T-helper 1 cell (primary cell): ENCODE measurements at places on chromosomes 16 and 17.

DNA sequence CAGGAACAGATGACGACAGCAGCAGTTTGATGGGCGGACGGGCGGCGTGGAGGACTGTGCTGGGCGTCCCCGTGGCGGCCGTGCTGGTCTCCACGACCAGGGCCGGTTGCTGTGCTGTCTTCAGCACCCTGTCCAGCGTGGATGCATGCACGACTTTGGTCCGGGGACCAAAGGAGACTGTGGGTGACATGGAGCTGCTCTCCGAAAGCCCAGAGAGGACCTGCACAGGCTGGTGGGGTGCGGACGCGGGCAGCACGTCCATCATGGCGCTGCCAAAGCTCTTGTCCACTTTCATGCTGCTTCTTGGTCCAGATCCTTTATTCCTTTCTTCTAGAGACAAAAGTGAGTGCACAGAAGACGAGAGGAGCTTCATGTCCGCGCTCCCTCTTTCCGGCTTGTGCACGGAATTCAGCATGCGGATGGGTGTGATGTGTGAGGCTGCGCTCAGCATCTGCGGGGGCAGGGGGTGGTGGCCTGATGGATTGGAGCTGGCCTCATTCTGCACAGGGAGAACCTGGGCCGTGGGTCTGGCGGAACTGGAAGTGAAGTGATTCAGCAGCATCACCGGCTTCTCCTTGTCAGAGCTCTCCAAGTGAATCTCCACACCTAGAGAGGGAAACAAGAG lies 20.3 kb downstream of the MAP1LC3B start:
- DNase-seq: no peak

- DNase-seq: no peak
These were observed 727 bp upstream of the MBTPS1 start for GRCh38 chr16:84117494-84117843.

DNA sequence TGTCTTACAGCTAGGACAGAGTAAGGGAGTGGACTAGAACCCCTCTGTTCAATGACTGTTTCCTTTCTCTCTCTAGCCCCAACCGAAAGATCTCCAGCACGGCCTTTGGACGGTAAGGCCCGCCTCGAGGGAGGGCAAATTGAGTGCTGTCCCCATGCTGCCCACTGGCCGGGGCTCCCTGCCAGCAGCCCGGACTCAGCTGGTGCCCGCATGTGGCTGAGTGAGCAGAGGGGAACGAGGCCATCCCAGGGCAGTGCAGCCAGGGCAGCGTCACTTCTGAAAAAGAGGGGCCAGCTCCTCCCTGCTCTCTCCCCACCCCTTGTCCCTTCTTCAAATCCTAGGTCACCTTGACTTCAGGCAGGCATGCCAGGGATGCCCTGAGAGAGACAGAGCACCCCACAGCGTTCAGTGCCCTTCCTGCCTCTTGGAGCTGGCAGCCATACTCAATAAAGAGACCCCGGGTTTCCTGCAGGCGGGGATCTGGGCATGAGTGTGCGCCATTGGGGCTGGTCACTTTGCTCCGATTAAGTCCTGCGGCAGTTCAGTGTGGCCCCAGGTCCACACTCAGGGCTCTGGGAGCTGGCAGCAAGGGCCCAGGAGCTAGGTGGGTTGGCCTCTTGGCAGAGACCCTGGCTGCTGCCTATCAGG lies 130.9 kb downstream of the RAB11FIP4 start:
- DNase-seq: no peak

DNA sequence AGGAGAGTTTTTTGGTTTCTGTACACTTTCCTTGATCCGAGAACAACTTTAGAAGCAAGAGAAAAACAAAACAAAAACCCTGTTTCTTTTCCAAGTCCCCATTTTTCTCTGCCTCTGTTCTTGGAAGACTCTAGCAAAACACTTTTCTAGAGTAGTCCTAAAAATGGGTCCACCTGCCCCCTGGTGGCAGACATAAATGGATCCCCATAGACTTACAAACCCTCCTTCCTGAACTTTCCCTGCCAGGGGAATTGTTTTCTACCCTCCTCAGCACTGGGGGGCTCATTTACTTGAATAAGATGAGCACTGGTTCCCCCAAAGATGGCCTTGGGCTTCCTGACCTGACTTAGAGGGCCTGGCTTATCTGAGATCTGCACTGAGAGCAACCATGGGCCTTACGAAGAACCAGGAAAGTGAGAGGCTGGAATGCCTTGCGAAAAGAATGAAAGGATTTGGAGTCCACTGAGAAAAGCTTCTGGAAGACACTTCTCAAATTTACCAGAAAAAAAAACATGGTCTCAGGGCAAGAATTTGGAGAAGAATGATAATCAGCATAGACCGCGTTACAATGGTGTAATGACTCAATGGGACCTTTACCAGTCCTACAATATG lies 48.0 kb upstream of the CDYL2 start:
- no peak for DNase-seq

- no peak for DNase-seq
These were observed 39.8 kb upstream of the ANKFN1 start for GRCh38 chr17:56113486-56113885.

DNA sequence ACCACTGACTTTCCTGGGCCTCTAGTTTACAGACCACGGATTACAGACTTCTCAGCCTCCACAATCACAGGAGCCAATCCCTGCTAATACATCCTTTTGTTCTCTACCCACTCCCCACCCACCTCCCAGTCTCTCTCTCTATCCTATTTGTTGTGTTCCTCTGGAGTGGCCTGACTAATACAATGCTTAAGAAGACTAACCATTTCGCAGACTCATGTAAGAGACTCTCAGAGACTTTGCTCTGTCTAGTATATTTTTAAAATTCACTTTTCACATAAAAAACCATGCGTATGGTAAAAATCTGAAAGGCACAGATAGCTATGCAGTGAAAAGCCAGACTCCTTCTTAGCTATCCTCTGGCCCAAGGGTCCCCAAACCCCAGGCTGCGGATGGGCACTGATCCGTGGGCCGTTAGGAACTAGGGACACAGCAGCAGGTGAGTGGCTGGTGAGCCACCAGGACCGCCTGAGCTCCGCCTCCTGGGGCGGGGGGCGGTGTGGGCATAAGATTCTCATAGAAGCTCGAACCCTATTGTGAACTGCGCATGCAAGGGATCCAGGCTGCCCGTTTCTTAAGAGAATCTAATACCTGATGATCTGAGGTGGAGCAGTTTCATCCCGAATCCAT lies 7.6 kb downstream of the PIK3R6 start:
- DNase-seq: no peak

GRCh38 chr16:52499060-52499440 lies 47.9 kb downstream of the TOX3 start:
- no peak for DNase-seq

GRCh38 chr17:36730857-36731490 lies 129.6 kb downstream of the MRM1 start:
- DNase-seq: no peak

DNA sequence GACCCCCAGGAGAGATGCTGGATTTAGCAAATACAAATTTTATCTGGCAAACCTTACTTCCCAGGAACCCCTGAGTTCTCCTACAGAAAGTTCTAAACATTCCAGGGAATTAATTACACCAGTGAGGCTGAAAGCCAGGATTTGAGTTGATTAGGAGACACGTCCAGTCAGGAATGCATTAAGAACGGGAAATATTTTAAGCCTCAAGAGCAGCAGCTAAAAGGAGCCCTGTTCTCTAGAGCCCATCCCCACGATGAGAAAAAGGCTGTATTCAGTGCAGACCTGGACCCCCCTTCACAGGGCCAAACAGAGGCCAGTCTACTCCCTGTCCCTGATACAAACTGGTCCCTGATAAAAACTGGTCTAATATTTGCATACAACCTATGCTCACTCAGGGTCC lies 55.0 kb downstream of the VAT1L start:
- no peak for DNase-seq

DNA sequence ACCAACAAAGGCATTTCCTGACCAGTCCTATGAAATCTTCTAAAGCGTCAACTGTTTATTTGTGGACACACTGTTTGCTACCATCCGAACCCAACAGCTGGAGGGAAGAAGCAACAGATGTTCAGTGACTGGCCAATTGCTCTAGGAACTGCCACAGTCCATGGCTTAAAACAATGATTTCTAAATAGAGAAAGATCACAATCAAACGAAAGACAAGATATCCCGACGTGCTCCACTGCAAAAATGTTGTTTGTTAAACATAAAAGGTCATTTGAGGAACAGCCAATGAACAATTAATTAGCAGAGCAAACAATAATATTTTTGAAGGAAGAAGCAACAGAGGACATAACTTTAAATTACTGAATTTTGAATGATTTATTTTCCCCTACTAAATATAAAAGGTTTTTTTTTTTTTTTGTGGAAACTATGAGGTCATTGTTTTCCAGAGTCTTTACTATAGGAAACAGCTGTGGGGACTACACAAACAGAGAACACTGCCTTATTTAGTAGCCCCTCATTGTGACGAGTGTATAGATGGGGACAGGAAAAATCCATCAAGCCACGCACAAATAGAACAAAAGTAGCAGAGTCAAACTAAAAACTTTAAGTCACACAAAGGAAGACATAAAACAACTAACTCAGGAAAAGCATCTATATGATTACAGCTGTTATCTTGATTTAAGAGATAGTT lies 17.2 kb downstream of the USP31 start:
- no peak for DNase-seq

GRCh38 chr16:27725236-27726000 lies 175.5 kb downstream of the KATNIP start:
- DNase-seq: no peak

DNA sequence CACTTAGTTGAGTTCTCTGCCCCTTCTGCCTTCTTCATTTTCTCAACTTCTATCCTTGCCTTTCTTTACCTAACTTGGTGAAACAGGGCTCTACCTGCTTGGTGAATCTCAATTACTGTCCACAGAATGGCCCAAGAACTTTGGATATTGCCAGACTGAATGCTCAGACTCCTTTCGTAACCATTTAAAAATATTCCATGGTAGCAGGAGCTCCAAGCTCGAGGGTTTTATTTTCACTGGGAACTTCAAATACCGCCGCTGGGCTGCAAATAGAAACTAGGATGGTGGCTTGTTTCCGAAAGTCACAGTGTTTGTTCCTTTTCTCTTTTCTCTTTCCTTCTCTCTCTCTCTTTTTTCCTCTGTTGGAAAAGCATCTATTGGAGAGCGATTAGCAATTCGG lies 13.2 kb downstream of the TMEM100 start:
- no peak for DNase-seq

DNA sequence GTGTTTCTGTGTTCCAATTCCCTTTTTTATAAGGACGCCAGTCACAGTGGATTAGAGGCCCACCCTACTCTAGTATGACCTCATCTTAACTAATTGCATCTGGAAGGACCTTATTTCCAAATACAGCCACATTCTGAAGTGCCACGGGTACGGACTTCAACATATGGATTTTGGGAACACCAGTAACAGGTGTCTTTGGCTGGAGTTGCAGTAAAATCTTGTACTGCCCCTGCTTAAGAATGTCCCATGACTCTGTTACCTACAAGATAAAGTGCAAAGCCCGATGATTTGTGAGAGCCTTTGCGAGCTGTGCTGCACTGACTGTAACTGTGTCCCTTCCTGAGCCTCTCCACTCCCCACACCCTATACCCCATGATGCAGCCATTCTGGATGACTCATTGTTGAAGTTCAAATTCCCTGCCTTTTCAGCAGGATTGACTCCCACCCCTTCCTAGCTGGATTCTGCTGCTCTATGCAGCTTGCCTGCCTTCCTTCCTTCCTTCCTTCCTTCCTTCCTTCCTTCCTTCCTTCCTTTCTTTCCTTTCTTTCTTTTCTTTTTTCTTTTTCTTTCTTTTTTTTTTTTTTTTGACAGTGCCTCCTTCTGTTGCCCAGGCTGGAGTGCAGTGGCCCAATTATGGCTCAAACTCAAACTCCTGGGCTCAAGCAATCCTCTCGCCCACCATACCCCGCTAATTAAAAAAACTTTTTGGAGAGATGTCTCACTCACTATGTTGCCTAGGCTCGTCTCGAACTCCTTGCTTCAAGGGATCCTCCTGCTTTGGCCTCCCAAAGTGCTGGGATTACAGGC lies 2.1 kb downstream of the HCRT start:
- DNase-seq: no peak
